ENCODE measurements at places on chromosomes 6 and 20.

- peak; percentile 78 for DNase-seq
These were observed 12.9 kb downstream of the COX7A2 start for GRCh38 chr6:75230484-75231325.

GRCh38 chr6:164911873-164912580 is 397.4 kb downstream of the C6orf118 start:
- DNase-seq = no peak

GRCh38 chr20:25078662-25079061 is 3.3 kb downstream of the VSX1 start:
- DNase-seq = no peak

- no peak for DNase-seq
These were observed 1.2 kb upstream of the SRC start for GRCh38 chr20:37344506-37345338.

- no peak for DNase-seq
These were observed 21.2 kb upstream of the APMAP start for GRCh38 chr20:25013478-25014380.

GRCh38 chr20:58692579-58693225 is at the start of gene NPEPL1:
TSS of gene NPEPL1 (plus strand) at chr20:58692800. CDS start at chr20:58692901, 101 bp downstream.
- peak; percentile 64 for DNase-seq

GRCh38 chr6:89313006-89313405 is 2.1 kb downstream of the GABRR2 start:
- DNase-seq = peak; percentile 88

DNA sequence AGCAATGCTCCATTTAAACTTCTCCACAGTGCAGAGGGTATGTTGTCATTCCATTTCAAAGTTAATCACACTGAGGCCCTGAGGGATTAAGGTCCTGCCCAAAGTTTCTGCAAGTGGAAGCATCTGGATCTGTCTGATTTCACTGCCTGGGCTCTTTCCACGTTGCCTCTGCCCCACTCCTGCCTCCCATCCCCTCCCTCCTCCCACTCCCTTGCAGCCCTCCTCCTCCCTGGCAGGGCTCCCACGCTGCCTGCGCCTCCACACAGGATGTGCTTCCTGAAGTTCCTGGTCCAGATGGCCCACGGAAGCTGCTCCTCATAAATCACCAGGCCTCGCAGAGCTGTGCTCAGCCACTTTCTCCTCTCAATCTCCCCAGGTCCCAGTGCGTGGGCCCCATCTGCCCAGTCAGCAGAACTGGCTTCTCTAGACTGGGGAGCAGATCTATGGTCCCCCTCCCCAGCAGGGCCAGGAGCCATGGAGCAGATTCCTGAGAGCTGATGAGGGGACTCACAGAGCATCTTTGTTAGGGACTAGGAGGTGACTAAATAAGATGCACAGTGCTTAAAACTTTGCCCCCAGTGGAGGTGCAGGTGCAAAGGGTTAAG is 65.4 kb upstream of the MAFB start:
- DNase-seq = no peak

- no peak for DNase-seq
These were observed 5.2 kb downstream of the STK38 start for GRCh38 chr6:36542041-36542440.

- DNase-seq = no peak
These were observed 54.5 kb upstream of the TENT5A start for GRCh38 chr6:81806793-81807565.

GRCh38 chr20:25252230-25252651 is 4.4 kb downstream of the PYGB start:
- no peak for DNase-seq

- DNase-seq = peak; percentile 65
These were observed 42.7 kb upstream of the GCNT2 start for GRCh38 chr6:10478187-10479040.

- DNase-seq = no peak
These were observed 1299.1 kb upstream of the ADGRB3 start for GRCh38 chr6:67336014-67336413.

DNA sequence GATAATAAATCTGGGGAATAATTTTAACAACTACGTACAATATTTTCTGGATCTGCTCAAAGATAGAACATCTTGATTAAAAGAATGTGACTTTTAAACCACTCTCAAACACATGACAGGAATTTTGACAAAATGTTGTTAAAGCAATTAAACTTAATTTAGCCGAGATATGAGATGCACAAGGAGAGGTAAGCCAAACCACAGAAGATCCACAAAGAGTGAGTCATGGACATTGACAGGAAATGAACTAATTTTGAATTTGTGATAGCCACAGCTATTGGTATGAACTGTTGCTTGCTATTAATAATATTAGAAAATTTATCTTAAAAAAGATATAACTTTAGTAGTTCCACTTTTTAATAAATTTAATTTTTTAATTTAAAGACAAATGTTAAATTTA is 27.8 kb upstream of the VGLL2 start:
- no peak for DNase-seq

GRCh38 chr6:158311193-158311592 is 1.1 kb upstream of the TULP4 start:
- no peak for DNase-seq

DNA sequence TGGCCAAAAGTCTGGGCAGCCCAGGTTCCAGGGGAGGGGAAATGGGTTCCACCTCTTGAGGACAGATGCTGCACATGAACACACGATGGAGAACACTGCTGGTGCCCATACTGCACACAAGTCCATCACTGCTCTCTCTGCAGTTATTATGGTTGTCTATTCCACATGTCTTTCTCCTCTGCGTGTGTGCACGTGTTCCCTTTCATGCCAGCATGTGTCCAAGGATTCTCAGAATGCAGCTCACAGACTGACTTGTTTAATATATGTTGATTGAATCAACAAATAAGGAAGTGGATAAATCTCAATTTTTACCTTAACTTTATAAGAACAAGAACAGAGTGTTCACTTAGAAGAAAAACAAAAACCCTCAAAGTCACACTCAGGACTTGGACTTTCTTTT is 158.9 kb downstream of the FNDC1 start:
- DNase-seq = no peak

GRCh38 chr6:129112591-129112990 is 229.7 kb downstream of the LAMA2 start:
- peak; percentile 29 for DNase-seq

- peak; percentile 66 for DNase-seq
These were observed 72.5 kb downstream of the ATP9A start for GRCh38 chr20:51695574-51696303.

- no peak for DNase-seq
These were observed 193.9 kb upstream of the CITED2 start for GRCh38 chr6:139568151-139568955.

DNA sequence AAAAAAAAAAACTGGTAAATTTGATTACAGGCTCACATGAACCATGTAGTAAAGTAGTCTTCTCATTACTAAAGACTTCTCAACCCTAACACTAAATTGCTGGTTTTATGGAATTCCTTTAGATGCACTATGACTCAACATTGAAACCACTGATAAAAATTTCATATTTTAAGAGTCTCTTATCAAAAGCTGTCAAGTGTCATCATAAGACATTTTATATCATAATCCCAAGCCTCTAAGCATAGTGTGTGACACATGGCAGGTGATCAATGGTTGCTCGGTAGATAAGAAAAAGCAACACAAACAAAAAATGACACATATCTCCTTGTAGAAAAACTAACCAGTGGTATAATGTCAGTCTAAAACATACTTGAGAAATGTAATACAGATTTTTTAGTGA is 258.4 kb downstream of the RNGTT start:
- peak; percentile 44 for DNase-seq

- no peak for DNase-seq
These were observed 24.2 kb downstream of the RNASET2 start for GRCh38 chr6:166932116-166932515.

GRCh38 chr6:89566930-89567629 is 71.5 kb downstream of the LYRM2 start:
- DNase-seq = no peak

DNA sequence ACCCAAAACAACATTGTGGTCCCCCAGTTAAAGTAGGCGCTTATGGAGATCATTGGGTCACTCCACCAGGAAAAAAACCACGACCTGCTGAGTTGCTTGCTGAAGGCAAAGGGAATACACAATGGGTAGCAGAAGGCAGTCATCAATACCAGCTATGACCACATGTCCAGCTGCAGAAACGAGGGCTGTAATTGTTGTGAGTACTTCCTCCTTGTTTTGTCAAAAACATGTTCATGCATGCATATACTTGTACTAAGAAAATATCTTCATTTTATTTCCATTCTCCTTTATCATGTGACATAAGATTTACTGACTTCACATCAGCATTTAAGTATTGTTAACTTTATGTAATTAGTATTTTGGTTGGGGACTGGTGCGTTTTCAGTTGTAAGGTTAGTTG is 16.9 kb downstream of the SERINC1 start:
- no peak for DNase-seq

- DNase-seq = peak; percentile 26
These were observed 44.7 kb downstream of the NFATC2 start for GRCh38 chr20:51497542-51498467.

DNA sequence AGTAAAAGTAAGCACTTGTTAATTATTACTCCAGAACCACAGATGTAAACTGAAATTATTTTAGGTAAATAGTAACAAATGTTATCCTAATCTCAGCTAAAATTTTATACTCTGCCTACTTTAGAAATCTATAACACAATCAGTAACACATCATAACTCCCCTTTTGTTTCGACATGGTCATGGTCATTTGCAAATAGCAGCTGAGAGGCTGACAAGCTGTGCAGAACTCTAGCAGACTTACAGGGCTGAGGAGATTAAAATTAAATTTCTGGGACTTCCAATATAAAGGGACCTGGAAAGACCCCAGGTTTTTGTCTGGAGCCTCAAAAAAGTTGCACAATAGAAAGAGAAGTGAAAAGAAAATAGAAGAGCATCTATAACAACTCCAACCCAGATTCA is 88.8 kb downstream of the PRL start:
- no peak for DNase-seq

DNA sequence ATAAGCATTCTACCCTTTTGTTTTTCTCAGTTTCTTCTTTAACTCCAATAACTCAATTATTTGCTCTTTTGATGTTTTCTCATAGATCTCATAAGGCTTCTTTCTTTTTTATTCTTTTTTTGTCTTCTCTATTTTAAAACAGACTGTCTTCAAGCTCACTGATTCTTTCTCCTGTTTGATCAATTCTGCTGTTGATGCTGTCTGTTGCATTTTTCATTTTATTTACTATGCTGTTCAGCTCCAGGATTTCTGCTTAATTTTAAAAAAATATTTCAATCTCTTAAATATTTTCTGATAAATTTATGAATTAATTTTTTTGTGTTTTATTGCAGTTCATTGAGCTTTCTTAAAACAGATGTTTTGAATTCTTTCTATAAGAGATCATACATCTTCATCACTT is 48.1 kb upstream of the SNAP91 start:
- DNase-seq = no peak
